MG63 (cell line): ENCODE measurements at places on chromosomes 7 and 10. TPM values are rescaled to one million over a fixed set of nuclear protein-coding genes. Genes with fewer than 3 reads are reported as not detected.

DNA sequence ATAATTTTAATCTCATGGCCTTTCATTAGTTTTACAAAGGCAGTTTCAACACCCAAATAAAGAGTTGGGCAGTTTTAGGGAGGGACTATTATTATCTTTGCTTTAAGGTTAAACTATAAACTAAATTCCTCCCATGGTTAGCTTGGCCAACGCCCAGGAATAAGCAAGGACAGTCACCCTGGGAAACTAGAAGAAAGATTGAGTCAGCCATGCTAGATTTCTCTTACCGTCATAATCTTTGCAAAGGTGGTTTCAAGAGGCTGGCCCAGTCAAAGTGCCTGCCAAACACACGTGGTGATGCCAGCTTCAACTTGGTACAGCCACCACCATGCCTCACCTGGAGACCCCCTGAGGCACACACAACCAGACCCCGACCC, 317.4 kb upstream of the SP8 start:
- no peak for DNase-seq

DNA sequence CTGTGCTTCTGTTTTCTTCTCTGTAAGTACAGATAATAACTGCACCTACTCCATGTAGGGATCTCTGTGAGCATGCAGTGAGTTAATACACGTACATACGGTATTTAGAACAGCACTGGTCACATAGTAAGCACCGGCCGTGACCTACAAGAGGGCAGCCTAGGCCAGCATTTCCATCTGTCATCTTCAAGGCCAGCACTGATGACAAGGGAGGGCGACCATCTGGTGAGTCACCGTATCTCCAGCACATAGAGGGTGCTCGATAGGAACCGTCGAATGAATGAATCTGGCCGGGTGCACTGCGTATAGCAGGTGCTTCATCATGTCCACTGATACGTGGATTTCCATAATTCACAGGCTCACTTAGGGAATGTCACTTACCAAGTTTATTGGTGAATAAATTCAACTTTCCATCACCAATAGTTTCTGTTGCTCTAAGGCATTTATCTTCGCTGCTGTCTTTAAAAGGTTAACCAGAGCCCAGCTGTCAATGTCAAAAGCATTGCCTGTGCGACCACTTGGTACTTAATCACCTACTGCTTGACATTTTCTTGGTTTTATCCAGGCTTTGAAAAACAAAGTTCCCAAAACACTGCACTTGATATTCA, 8.3 kb downstream of the NOD1 start:
- no peak for DNase-seq

DNA sequence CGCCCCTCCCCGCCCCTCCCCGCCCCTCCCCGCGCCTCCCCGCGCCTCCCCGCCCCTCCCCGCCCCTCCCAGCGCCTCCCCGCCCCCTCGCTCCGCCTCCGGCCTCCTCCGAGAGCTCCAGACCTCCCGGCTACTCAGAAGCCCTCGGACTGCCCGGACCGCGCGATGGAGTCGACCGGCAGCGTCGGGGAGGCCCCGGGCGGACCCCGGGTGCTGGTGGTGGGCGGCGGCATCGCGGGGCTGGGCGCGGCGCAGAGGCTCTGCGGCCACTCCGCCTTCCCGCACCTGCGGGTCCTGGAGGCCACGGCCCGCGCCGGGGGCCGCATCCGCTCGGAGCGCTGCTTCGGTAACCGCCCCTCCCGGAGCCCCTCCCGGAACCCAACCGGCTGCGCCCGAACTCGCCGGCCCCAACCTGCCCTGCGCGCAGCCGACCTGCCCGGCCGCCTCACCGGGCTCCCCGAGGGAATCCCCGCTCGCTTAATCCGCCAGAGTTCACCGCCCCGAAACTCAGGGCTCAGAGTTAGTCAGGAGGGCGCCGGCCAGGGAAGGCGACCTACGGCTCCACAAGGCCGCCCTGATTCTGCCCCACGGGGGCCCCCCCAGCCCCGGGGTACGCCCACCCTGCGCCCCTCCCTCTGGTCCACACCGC, at the start of gene PAOX:
PAOX (plus strand) TSS at position 111 of the 649 bp plus-strand sequence; CDS start at position 166, 55 bp downstream.
- no peak for DNase-seq

The UCMA gene
- not detected in 2 replicates for total RNA-seq

DNA sequence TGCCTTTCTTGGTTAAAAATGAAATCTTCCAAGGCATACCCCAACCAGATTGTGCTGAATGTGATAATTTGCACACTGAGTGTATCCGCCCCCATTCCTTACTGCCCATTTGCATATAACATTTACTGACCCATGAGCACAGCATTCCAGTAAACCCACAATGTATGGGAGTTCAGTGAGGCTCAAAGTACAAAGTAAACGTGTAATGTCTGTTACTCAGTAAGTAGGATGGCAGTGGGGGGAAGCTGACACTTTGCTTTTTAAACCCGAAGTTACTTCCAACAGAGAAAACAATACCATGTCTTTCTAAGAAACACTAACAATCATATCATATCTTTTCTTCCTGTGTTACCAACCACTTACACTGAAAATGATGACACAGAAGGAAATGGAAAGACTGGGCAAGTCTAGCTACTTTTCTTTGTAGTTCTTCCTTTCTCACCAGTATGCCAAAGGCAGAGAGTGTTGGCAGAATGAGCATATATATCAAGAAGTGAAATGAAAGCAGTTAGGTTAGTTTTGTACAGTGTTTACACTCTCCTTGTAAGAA, 27.1 kb upstream of the SOSTDC1 start:
- no peak for DNase-seq

The LBX1 gene
- 2.0 and 3.0 TPM in 2 replicates for total RNA-seq

The PIP gene
- not detected in 2 replicates for total RNA-seq

DNA sequence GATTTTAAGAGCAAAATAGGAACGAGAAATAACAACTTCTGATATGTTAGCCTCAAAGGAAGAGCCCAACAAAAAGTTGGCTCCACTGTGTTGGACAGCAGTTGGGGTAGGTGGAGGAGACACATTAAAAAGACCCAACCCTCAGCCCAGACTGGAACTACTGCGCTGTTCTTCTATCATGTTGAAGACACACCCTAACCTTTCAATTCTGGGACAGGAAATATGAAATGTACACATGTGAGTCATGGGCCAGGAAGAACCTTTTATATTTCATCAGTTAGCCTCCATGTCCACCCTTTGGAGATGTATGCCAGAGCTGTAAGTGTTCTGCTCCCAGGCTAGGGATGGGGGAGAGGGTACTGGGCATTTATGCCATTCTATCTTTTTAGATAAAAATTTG, 22.1 kb downstream of the CLDN12 start:
- DNase-seq: no peak

The WDR86 gene
- total RNA-seq: not detected in 2 replicates

DNA sequence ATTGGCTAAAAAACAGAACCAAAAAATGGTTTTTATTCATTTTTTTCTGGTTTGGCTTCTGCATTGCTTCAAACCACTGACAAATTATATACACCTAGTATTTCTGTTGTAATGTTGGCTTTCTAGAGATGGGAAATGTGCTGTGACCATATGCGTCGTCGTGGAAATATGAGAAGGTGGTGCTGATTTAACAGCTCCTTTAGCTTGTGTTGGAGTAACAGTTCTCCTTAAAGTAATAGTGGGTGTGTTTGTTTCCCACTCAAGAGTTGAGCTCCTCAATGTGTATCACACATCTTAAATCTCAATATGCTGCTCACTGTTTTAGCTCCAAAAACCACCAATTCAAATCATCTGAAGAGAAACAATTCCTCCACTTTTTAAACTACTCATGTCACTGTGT, 196.4 kb downstream of the LHFPL3 start:
- no peak for DNase-seq

DNA sequence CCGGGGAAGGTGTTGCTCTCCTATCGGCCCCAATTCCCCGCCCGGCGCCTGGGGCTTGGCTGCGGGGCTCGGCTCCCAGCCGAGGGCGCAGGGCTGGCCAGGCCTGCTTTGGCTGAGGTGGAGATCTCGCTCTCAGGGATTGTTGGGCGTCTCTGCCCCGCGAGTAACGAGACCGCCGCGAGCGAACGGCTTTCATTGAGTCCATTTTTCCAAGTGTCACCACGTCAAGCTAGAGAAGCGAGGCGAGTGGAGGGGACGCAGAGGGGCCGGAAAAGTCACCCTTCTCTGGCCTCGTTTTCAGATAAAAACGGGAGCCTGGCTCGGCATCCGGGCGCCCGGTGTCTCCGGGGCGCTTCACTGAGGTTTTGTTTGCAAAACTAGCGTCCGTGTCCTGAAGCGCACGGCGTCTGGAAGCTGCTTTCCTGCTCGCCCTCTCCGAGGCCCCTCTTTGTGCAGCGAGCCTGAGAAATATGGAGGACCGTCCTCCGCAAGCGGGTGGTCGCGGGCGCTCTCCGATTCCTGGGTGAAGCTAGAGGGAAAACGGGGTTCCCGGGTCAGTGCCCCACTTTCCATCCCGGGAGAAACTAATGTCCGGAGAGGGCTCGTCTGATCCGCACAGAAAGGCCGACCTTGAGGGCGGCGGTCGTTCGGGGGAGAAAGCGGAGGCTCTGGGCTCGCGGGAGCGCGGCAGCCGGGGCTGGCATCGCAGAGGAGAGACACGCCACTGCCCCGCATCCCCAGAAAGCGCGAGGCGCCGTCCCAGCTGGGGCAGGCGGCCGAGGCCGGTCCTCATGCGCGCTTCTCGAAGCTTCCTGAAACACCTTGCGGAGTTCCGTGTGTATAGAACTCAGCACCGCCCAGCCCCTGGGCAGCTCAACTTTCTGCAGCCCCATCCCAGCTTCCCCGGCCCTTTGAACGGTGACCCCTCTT, 3.5 kb upstream of the EN2 start:
- DNase-seq: no peak

The MYH16 gene
- not detected in 2 replicates for total RNA-seq

GRCh38 chr7:2853147-2853546, 9.0 kb upstream of the GNA12 start:
- DNase-seq: peak; percentile 43

The ADGRA1 gene
- not detected in 2 replicates for total RNA-seq

- DNase-seq: no peak
Measured at GRCh38 chr10:90707657-90708056, 150.2 kb downstream of the HTR7 start.
